Lower leg skin (tissue), 4 donors: ENCODE measurements at places on chromosomes 12 and 14. TPM values are rescaled to one million over a fixed set of nuclear protein-coding genes. Genes with fewer than 3 reads are reported as not detected.

Gene STON2
- 17.3 TPM for total RNA-seq

Gene RACGAP1
- total RNA-seq = 16.8 TPM

Gene GPR65
- 0.25 TPM for total RNA-seq

Gene NCOR2
- 130 TPM for total RNA-seq
